ENCODE measurements at places on chromosomes 3 and 15.

GRCh38 chr15:32657198-32657883 is 15.8 kb downstream of the SCG5 start:
- peak; percentile 18 for DNase-seq

DNA sequence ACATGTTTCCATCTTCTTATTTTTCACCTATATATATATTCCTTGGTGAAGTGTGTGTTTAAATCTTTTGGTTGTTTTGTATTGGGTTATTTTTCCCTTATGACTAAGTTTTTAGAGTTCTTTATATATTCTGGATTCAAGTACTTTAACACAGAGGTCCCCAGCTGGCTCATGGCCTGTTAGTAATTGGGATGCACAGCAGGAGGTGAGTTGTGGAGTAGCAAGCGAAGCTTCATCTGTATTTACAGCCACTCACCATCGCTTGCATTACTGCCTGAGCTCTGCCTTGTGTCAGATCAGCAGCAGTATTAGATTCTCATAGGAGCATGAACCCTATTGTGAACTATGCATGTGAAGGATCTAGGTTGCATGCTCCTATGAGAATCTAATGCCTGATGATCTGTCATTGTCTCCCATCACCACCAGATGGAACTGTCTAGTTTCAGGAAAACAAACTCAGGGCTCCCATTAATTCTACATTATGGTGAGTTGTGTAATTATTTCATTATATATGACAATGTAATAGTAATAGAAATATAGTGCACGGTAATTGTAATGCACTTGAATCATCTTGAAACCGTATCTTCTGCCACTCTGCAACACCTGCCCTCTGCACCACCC is 151.6 kb downstream of the RSRC1 start:
- DNase-seq, result no peak

- DNase-seq, result no peak
Observed at GRCh38 chr15:52532427-52532826, 3.7 kb upstream of the MYO5A start.

GRCh38 chr3:99637016-99637367 is 1.4 kb upstream of the COL8A1 start:
- no peak for DNase-seq

GRCh38 chr15:27573805-27574485 is 525.2 kb downstream of the OCA2 start:
- DNase-seq, result no peak

DNA sequence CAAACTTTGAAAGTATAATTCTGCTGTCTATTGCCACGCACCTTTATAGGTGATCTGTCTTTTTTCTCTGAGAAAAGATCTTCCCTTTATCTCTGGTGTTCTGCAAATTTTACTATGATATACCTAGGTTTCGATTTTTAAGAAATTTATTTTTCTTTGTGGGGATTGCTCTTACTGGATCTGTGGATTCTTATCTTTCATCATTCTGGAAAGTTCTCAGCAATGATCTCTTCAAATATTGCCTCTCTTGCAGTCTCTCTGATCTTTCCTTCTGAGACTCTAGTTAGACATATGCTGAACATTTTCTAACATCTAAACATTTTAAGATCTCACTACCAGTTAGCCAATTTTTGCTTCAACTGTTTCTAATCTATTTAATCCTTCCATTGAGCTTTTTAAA is 47.0 kb upstream of the ATOSA start:
- no peak for DNase-seq

DNA sequence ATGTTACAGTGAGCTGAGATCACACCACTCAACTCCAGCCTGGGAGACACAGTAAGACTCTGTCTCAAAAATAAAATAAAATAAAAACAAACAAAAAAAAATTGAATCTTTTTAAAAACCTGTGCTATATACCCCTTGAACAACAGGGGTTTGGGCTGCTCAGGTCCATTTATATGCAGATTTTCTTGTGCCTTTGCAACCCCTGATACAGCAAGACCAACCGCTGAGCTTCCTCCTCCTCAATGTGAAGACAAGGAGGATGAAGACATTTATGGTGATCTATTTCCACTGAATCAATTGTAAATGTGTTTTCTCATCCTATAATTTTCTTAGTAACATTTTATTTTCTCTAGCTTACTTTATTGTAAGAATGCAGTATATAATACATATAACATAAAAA is 831.0 kb upstream of the ARPP21 start:
- DNase-seq, result no peak

DNA sequence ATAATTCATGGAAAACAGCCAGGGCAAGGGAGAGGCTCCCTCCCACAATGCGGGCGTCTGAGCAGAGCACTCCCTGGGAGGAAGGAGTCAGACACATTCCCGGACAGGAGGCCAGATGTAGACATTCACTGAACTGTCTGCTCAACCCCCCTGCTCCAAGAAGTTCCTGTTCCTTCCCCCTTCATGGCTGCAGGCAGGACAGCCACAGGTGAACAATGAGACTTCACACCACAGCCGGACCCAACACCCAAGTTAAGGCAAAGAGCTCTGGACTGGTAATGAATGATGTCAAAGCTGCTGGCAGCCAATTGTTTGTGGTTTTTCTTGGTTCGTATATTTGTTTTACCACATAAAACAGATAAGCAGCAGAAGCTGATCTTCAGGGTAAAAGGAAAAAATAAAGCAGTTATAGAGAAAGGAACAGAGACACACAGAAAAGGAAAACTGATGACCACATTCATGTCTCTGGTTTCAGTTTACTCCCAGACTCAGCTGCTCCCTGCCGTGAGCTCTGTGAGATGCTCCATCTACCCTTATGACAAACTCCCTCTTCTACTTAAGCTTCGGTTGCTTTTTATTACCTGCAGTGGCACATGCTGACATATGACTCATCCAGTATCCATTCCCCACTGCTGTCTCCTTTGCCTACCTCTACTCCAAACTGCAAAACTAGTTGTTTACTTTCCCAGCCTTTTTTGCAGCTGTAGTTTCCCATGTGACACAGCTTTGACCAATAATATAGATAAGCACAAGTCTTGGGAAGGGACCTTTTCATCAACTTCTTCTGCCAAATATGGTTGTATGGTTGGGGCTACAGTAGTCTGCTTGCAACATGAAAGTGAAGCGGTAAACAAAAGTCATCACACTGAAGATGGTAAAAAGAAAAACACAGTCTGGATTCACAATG is 33.1 kb downstream of the DZIP1L start:
- DNase-seq, result no peak

DNA sequence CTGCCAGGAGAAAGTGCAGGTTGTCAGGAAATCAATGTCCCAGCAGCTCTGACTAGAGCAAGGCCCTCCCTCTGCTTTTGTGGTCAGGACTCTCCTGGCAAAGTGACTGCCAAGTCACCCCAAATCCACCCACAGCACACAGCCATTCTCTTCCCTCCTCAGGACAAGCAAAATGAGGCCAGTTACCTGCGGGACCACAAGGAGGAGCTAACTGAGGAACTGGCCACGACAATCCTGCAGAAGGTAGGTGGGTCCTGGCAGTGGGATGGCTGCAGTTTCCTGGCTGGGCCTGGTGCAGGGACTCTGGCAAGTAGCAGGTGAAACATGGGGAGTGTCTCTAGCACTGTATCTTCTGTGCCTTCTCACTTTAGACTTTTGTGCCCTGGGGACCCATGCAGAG is 142.5 kb upstream of the EIF1B start:
- DNase-seq, result no peak

DNA sequence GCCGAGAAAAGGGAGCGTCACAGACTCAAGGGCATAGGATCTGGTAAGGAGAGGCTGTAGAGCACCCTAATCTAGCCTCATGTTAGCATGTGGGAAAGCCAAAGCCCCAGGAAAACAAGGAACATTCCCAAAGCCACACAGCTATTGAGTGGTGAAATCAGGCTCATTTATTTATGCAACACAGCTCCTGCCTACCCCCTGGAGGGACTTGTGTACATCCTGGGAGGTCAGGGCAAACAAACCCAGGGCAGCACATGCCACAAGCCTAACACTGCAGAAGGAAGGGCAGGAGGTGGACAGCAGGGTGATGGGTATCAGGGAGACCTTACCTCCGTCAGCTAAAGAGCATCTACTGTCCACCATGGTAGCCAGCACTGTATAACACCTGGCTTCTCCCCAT is 283.5 kb downstream of the RPLP1 start:
- DNase-seq, result no peak

DNA sequence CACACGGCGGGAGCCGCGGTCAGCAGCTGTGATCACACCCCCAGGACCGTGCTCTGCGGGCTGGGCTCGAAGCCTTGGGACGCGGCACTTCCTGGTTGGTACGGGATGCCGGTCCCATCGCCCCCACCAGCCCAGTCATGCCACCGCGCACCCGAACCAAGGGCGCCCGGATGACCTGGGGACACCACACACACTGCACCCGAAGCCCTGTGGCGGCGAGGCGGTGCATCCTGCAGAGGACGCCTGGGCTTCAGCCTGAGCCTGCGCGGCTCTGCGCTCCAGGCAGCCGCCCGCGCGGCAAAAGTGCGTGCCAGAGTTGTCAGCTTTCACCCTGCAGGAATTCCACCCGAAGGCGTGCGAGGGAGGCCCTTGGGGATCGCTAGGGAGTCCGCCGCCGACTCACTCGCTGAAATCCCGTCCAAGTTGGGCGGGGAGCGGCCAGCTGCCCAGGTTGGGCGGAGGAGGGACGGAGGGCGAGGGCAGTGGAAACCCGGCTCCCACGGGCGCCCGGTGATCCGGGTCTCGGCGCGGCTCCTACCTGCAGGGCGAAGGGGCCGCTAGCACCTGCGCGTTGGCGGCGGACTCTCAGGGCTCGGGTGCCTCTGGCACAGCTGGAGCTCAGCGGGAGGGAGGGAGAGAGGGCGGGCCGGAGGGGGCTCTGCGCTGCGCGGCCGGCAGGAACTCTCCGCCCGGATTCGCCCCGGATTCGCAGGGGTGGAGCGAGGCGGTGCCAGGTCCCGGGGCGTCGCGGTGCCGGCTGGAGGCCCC is at the start of gene PLD1:
Gene PLD1, minus strand, starts transcription at position 623 of the 768 bp plus-strand sequence. CDS start 72,432 bp downstream, outside the sequence.
- peak; percentile 89 for DNase-seq

DNA sequence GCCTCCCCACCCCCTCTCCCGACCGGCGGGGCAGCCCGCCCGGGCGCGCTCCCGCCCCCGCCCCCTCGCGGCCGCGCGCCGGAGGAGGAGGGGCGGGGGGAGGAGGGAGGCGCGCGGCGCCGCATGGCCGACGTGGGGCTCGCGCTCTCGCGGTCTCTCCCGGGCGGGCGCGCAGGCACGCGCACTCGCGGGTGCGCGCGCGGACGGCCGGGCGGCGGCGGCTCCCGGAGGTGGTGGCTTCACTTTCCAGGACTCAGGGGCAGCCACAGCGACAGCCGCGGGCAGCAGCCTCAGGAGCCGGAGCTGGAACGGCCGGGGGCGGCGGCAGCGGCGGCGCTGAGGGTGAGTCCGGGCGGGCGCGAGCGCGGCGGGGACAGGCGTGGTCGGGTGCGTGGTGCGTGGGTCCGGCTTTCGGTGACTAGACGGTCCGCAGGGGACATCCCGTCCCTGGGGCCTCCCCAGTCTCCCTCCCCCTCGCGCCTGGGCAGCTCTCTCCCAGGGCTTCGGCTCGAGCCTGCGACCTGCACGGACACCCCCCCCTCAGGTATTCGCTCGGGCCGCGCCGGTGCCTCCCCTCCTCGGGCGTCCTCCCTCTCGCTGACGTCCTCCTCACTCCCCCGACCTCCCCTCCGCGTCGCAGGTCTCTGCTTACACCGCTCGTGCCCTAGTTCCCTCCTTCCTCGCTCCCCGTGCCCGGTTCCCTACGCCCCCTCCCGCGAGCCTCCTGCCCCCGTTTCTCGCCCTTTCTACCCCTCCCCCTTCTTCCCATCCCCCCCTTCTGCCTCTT is at the start of gene UBE2E2:
Gene UBE2E2, plus strand, starts transcription at position 407 of the 787 bp plus-strand sequence.
- DNase-seq, result peak; percentile 73

GRCh38 chr15:64982472-64982871 is 7.2 kb downstream of the SPG21 start:
- no peak for DNase-seq

GRCh38 chr3:112814266-112814665 is 32.4 kb downstream of the CD200R1L start:
- no peak for DNase-seq

DNA sequence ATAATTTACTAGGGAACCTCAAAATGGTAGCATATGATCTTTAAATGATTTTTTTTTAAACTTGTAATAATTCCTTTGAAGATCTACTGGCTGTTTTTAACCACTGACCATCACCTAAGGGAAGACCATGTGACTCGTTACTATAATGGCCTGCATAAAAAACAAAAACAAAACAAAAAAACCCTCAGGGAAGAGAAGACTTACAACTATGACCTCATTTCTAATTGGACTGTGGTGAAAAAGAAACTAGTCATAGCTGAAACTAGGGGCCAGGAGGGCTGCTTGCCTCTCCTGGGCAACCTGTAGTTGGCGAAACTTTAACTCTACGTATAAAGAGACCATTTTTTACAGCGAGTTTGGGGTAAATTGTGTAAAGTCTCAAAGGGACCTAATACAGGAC is 23.0 kb downstream of the PAQR9 start:
- no peak for DNase-seq

- peak; percentile 15 for DNase-seq
Observed at GRCh38 chr15:82952158-82953081, at the start of gene HOMER2. HOMER2 (minus strand) TSS chr15:82952720; CDS start chr15:82952535, 185 bp downstream.

DNA sequence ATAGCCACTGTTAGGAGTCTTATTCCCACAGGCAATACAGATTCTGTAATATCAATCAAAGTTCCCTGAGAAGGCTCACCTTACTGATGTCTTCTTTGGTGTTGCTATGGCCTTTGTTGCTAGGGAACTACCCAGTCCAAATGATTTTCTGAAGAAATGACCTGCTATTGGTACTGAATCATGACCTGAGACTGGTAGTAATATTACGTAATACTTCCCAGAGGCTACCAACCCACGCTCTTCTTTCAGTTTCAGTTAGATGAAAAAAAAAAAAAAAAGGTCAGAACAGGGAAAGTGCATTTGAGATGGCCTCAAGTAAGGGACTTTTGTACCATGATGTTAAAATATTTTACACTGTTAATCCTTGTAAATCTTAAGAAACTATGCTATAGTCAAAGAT is 1092.5 kb upstream of the EPHA6 start:
- DNase-seq, result no peak

GRCh38 chr3:37453393-37454389 is 279.3 kb upstream of the LRRFIP2 start:
- DNase-seq, result peak; percentile 40

DNA sequence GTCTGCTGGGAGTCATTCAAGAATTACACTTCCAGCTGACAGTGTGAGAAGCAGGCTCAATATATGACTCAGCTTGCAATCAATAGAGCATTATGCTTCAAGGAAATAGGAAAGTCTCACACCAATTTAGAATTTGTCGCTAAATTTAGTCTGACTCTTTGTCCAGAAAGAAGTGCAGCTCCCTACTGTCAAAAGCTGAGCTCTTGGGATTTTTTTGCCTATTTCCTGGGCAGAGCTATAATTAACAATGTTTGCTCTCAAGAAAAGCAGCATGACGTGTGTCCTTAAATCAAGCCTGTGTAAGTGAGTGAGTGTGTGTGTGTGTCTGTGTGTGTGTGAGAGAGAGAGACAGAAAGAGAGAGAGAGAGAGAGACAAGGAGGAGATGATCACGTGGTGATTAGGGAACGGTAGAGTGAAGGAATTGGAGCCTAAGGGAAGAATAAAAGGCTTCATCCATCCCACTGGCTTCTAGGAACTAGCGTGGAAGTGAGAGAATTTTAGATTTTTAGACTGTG is 16.4 kb upstream of the SLC35G2 start:
- DNase-seq, result no peak

All from transverse colon (tissue), 4 donors.